ENCODE measurements at places on chromosomes 16 and 17.

DNA sequence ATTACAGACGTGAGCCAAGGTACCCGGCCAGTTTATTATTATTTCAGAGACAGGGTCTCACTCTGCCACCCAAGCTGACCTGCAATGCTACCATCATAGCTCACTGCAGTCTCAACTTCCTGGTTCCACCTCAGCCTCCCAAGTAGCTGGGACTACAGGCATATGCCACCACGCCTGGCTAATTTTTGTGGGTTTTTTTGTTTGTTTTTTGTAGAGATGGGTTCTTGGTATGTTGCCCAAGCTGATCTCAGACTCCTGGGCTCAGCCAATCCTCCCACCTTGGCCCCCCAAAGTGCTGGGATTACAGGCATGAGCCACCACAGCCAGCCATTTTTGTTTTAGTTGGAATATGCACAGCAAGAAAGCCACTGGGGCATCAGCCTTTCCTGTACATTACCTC, 115.7 kb downstream of the MRM1 start:
- DNase-seq, result no peak

DNA sequence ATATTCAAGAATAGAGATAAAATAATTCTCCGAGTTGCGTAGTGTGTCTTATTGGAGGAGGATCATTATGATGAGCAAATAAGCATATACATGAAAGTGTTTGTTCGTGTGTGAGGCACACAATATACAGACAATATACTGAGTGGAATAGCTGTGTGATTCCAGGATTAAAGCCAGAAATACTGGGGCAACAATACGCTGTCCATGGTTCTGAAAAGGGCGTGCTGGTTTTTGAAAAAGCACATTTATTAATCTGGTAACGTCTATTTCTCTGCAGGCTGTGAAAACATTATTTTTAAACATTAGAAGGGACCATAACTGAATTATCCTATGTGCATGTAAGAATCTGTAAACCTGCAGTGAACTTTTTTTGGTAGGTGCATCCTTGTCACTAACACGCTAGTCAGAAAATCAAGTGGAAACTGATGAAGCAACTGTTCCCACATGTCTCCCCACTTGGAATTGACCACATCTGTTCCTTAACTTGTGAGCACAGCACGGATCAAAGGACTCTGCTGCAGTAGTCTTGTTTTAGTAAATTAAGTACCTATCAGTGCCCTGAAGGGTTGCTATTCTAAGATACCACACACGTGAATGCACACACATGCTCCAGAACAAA, 346.0 kb downstream of the GRIN2A start:
- DNase-seq, result no peak

DNA sequence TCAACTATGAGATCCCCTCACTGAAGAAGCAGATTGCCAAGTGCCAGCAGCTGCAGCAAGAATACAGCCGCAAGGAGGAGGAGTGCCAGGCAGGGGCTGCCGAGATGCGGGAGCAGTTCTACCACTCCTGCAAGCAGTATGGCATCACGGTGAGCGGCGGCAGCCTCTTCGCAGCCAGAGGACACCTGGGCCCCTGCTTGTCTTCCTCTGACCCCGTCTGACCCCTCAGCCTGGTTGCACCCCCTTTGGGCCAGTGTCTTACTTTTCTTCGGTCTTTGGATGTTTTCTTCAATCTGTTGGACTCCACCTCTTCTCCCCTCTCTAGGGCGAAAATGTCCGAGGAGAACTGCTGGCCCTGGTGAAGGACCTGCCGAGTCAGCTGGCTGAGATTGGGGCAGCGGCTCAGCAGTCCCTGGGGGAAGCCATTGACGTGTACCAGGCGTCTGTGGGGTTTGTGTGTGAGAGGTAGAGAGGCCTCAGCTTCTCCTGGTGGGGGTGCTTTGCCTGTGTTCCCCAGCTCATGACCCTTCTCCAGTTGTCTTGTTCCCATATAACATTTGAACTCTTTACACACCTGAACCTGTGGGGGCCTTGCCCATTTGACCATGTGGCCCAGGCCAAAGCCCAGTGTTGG, 4.4 kb downstream of the CDK5RAP3 start:
- no peak for DNase-seq

DNA sequence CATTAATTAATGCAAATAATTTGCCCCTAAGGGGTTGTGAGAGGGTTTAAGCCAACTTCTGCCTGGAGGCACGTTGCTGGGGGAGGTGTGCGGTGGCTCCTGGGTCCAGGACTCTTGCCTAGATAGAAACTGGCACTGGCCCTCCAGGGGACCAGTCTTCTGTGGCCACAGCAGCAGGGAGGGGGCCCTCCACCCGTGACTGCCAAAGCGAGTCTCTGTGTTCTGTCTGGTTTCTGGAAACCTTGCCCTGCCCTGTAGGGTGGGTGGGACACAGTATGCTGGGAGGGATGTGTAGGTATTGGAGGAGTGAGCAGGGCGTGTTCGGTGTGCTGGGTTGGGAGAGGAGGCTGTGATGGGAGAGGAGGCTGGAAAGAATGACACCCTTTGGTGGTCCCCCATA, 78.8 kb downstream of the TBC1D16 start:
- no peak for DNase-seq

DNA sequence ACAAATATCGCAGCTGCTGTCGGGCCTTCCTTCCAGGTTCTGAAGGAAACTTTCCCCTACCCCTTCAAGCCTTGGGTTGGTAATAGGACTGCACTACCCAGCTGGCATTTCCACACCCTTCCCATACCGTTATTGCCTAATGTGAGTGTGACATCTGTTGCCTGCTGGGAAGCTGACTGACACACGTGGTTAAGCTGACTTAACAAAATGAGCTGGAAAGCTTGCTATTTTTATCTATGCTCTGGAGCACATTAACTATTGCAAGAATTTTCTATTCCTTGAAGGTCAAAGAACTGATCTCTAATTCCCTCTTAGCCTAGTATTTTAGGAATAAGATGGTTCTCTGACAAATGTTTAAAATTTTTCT, 79.5 kb downstream of the PMP22 start:
- no peak for DNase-seq

- DNase-seq, result no peak
Observed at GRCh38 chr17:7823581-7824001, 10.4 kb upstream of the KDM6B start.

- DNase-seq, result no peak
Observed at GRCh38 chr16:47624563-47624962, 163.4 kb downstream of the PHKB start.

- no peak for DNase-seq
Observed at GRCh38 chr17:56130026-56130425, 23.2 kb upstream of the ANKFN1 start.

DNA sequence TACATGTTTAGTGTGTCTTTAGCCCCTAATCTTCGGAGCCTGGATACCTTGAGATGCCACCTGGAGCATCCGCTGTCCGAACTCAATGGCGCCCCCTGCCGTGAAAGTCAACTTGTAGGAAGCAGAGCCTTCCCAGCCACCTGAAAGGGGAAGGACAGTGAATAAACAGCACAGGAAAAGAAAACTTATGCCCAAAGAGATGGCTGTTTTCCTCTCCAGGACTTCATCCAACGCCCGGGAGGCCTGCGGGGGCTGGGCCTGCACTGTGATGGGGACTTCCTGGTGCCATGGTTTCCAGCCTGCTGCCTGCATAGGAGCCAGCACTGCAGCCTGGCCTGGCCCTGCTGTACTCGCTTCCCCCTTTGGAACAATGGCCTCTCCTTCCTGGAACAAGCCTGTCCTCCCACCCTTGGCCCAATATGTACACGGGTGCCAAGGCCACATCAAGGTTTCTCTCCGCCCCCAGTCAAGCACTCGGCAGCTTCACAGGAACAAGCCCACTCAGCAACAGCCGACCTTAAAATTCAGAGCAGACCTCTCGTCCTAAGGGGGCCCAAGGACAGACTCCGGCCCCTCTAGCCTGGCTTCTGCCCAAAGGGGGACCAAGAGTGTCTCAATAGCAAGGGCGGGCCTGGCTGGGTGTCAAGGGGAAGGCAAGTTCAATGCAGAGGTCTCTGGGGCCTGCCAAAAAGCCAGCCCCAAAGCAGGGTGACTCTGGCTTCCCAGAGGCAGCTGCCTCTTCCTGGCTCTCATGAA, 4.5 kb upstream of the UNC13D start:
- peak; percentile 53 for DNase-seq

GRCh38 chr17:32259586-32259985, 6.0 kb upstream of the RHBDL3 start:
- no peak for DNase-seq

DNA sequence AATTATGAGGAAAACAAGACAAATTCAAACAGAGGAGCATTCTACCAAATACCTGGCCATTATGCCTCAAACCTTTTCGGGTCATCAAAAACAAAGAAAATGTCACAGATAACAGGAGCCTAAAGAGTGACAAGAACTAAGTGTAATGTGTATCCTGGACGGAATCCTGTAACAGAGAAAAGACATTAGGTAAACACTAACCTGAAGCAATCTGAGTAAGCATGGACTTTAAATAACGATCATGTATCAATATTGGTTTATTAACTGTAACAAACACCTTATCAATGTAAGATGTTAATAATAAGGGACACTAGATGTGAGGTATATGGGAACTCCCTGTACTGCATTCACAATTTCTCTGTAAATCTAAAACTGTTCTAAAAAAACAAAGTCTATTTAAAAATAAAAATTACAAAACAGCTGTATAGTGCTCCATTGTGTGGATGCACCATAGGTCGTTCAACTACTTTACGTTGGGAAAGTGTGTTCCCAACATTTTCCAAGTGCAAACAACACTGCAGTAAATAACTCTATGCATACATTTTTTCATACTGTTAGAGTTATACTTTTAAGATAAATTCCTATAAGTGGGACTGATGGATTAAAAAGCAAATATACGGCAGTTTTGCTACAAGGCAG, 14.8 kb downstream of the CMC2 start:
- DNase-seq, result no peak

DNA sequence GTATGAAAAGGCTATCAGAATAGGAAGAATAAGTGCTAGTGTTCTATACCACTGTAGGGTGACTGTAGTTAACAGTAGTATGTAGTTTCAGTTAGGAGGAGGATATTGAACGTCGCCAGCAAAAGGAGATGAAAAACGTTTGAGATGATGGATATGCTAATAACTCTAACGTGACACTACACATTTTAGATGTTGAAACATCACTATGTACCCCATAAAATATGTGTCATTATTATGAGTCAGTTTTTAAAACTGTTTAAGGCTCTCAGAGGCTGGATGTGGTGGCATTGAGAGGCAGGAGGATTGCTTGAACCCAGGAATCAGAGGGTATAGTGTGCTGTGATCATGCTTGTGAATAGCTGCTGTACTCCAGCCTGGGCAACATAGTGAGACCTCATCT, 31.8 kb downstream of the UBN1 start:
- no peak for DNase-seq
